ENCODE measurements at places on chromosomes 2 and 18.

DNA sequence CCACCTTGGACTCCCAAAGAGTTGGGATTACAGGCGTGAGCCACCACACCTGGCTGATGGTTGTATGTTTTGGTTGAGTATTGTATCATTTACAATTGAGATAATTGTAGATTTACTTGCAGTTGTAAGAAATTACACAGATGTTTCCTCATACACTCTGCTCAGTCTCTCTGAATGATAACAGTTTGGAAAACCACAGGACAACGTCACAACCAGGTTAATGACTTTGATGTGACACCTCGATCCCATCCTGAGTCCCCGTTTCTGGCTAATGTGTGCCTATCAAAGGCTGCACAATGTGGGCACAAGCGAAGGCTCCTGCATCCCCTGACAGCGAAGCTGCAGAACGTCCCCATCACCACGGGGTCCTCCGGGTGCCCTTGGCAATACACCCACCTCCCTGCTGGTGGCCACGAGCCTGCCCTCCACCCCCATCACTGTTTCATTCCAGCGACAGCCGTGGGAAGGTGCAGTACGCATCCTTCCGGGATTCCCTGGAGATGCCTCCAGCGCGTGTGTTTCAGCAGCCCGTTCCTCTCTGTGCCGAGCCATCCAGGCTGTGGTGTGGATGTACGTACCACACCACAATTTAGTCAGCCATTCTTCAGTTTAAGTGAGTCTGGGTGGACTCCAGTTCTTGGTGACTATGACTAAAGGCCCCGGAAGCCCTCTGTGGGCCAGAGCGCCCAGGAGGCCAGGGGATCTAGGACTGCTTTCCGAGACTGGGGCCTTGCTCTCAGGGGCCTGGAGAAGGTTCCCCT, 4.3 kb upstream of the PDCD1 start:
- no peak overlapping the region for H3K4me3 ChIP-seq
- no peaks in the 10 kb centered on the region for H3K36me3 ChIP-seq
- DNase-seq = no peak
- no peak overlapping the region for H3K27ac ChIP-seq

- H3K4me3 ChIP-seq = no peak overlapping the region
- H3K27ac ChIP-seq = no peak overlapping the region
- DNase-seq = no peak
- no peaks in the 10 kb centered on the region for H3K27me3 ChIP-seq
- H3K36me3 ChIP-seq = no peaks in the 10 kb centered on the region
These were observed 126.0 kb downstream of the SP100 start for GRCh38 chr2:230541934-230542380.

DNA sequence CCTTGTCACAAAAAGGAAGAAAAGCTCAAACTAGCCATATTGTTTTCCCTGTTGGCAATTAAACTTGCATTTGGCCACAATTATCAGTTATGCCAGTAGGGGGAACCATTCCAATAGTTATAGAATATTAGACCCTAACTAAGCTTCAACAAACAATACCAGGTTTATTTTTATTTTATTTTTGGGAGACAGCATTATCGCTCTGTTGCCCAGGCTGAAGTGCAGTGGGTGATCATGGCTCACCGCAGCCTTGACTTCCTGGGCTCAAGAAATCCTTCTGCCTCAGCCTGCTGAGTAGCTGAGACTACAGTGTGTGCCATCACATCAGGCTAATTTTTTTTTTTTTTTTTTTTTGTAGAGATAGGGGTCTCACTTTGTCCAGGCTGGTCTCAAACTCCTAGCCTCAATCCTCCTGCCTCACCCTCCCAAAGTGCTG, 102.1 kb downstream of the ATAD2B start:
- H3K27ac ChIP-seq = no peak overlapping the region
- no peak overlapping the region for H3K4me3 ChIP-seq
- no peak for DNase-seq
- no peaks in the 10 kb centered on the region for H3K4me1 ChIP-seq
- no peaks in the 10 kb centered on the region for H3K27me3 ChIP-seq

GRCh38 chr2:118723394-118723793, 124.1 kb downstream of the EN1 start:
- no peak for DNase-seq
- no peak overlapping the region for H3K27ac ChIP-seq
- H3K36me3 ChIP-seq = no peaks in the 10 kb centered on the region
- no peak overlapping the region for H3K4me3 ChIP-seq
- no peaks in the 10 kb centered on the region for H3K27me3 ChIP-seq

DNA sequence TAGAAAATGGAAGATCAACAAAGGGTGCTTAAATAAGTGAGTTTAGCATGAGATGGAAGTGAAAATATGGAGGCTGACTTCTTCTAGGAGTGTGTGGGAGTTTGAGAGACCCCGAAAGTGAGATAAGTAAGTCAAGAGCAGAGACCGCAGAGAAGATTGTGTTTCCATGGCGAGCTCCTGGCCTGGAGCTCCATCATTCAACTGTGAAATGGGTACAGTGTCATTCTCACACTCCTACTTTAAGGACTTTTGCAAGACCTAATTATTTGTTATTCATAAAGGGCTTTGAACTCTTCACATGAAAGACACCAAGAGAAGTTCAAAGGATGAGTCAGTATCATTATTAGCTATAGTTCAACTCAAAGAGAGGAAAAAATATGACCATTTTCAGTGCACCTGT, 134.2 kb upstream of the PIK3C3 start:
- no peak overlapping the region for H3K27ac ChIP-seq
- H3K36me3 ChIP-seq = no peaks in the 10 kb centered on the region
- DNase-seq = no peak

DNA sequence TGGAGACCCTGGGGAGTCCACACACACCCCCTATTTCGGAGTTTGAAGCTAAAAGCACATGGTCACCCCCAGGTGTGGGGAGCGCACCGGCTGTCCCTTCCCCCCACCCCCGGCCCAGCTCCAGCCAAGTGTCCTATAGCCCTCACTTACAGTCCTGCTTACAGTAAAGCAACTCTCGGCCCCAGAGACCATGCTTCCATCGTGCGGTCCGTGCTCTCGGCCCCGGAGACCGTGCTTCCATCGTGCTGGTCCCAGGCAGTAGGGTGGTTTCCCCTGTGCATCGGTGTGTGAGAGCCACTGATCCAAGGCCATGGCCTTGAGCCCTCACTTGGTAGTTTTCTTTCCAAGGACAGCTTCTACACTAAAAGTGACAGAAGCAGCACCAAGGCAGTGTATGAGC, 48.7 kb downstream of the GBX2 start:
- no peak overlapping the region for H3K27ac ChIP-seq
- no peaks in the 10 kb centered on the region for H3K27me3 ChIP-seq
- H3K4me1 ChIP-seq = no peaks in the 10 kb centered on the region
- H3K4me3 ChIP-seq = no peak overlapping the region
- no peaks in the 10 kb centered on the region for H3K36me3 ChIP-seq
- no peak for DNase-seq

GRCh38 chr2:127630864-127631540, 15.0 kb upstream of the GPR17 start:
- no peaks in the 10 kb centered on the region for H3K27me3 ChIP-seq
- no peaks in the 10 kb centered on the region for H3K36me3 ChIP-seq
- no peak overlapping the region for H3K27ac ChIP-seq
- no peak for DNase-seq
- no peaks in the 10 kb centered on the region for H3K4me1 ChIP-seq

GRCh38 chr2:6750411-6751158, 115.1 kb downstream of the CMPK2 start:
- no peak for DNase-seq
- H3K36me3 ChIP-seq = no peaks in the 10 kb centered on the region
- H3K4me1 ChIP-seq = no peaks in the 10 kb centered on the region

- no peak for DNase-seq
- H3K27ac ChIP-seq = peak overlapping the region; percentile 87
- peaks cover 54% of the 10 kb centered on the region for H3K4me1 ChIP-seq
- no peaks in the 10 kb centered on the region for H3K27me3 ChIP-seq
These were observed 16.9 kb downstream of the SH2D6 start for GRCh38 chr2:85435220-85435958.

DNA sequence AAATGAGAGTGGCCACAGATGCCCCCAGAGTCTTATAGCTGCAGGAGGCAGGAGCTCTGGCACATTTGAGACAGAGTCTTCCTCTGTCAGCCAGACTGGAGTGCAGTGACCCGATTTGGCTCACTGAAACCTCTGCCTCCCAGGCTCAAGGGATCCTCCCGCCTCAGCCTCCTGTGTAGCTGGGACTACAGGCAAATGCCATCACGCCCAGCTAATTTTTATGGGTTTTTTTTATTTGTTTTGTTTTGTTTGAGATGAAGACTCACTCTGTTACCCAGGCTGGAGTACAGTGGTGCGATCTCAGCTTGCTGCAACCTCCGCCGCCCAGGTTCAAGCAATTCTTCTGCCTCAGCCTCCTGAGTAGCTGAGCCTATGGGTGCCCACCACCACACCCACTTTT, 80.7 kb upstream of the CABLES1 start:
- no peaks in the 10 kb centered on the region for H3K36me3 ChIP-seq
- H3K27ac ChIP-seq = no peak overlapping the region
- no peak overlapping the region for H3K4me3 ChIP-seq
- H3K4me1 ChIP-seq = peaks cover 12% of the 10 kb centered on the region
- no peaks in the 10 kb centered on the region for H3K27me3 ChIP-seq
- no peak for DNase-seq

DNA sequence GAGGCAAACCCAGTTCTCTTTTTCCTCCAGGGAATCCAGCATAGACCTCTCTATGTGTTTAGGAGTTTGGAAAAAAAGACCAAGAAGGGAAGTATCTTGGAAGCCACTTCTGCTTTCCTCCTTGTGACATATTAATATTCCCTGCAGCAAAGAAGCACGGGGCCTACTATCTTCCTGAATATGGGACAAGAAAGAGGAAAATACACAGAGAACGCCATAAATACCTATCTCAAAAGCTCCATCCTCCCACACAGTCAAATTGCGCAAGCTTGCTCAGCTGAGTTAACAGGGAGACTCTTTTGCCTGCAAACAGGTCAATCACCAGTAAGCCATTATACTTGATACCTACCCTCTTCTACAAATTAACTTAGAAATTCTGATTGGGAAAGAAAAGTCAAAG, 16.7 kb upstream of the RAPH1 start:
- DNase-seq = no peak
- no peaks in the 10 kb centered on the region for H3K27me3 ChIP-seq
- H3K4me3 ChIP-seq = no peak overlapping the region
- H3K4me1 ChIP-seq = no peaks in the 10 kb centered on the region
- no peaks in the 10 kb centered on the region for H3K36me3 ChIP-seq

Measured in tibial nerve (tissue), 4 donors.